ENCODE measurements at places on chromosomes 2 and 18. TPM values are rescaled to one million over a fixed set of nuclear protein-coding genes. Genes with fewer than 3 reads are reported as not detected.

DNA sequence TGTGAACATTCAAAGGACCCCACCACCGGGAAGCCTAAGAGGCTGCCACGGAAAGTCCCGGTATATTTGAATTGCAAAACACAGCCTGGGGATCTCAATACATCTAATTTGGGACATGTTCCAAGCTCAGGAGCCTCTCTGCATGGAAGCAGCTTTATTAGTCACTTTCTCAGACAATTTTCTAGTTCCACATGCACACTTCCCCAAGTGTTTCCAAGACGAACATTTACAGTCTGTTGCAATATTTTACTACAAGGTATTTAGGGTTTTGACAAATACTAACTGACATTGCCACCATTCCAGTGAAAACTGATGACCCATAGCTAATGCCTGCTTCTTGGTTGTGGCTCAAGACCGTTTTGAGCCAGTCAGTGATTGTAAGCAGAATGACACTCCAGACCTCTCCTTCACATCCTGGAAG lies 145.3 kb downstream of the NCKAP5 start:
- DNase-seq = peak; percentile 62

DNA sequence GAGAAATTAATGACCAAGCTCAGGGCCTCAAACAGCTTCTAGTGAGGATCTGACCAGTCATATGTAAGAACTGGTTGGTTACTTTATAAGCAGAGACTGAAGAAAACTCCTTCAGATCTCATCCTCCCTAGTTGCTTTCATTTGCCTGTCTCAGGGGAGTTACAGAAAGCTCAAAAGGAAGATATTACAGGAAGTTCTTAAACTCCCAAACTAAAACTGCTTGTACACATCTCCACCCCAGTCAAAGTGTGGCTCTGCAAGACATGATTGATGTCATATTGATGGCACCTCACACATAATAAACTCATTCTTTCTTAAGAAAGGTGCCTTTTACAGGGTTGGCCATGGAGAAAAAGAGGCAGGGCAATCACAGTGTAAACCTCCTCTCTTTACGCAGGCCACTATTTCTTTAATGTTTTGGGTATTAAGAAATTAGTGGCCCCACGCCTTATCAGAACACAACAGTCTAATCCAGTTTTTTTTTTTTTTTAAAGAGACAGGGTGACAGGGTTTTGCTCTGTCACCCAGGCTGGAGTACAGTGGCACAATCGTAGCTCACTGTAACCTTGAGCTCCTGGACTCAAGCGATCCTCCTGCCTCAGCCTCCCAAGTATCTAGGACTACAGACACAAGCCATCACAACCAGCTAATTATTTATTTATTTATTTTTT lies 62.6 kb upstream of the STK17B start:
- no peak for DNase-seq

DNA sequence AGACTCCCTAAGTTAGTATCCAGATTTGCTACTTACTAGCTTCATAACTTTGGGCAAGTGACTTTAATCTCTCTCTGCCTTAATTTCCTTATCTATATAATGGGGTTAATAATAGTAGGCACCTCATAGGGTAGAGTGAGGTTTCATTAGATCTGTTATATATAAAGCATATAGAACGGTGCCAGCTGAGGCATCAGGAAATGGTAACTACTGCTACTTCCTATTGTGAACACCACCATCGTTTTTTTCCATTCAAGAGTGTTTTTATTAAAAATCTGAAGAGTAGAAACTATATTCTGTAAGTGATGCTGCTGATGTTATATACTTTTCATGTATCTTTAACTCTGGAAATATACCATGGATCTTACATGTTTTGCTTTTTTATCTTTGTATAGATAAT lies 44.3 kb downstream of the MALT1 start:
- DNase-seq = no peak

DNA sequence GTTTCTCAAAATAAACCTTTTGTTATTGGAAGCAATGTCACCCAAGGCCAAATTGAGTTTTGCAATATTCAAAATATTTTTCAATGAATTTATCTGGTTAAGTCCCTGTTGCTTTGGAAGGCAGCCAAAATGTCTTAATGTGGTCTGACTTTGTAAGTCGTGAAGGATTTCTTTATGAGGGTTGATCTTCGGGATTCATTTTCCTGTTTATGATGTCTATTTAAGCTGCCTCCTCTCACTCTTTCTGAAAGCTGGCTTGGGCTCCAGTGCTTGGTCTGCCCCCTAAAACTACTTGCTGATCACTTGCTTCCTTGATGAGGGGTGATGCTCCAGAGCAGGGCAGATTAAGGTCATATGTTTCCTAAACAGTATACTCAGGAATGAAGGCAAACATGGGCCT lies 141.1 kb downstream of the ANTXR1 start:
- no peak for DNase-seq

- no peak for DNase-seq
Measured at GRCh38 chr2:233234264-233234663, 17.2 kb upstream of the ATG16L1 start.

- no peak for DNase-seq
Measured at GRCh38 chr18:44771572-44771955, 90.9 kb downstream of the SETBP1 start.

GRCh38 chr18:58983260-58984155 lies 118.8 kb downstream of the ZNF532 start:
- peak; percentile 45 for DNase-seq

DNA sequence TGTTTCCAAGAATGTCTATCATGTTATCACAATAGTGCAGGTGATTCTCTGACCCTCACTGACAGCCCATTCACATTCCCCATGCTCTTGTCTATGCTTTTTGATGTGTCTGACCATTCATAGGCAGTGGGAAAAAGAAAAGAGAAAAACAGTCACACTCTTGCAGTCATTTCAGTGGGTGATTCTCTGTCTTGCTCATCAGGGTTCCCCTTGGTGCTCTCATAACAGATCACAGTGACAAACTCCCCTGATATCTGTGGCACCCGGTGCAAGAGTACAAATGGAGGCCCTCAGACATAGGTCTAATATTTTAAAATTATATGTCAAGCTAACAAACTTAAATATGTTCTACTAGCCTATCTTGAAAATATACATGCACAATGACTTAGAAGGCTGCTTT lies 72.7 kb upstream of the PPP1CB start:
- no peak for DNase-seq

- no peak for DNase-seq
Measured at GRCh38 chr18:57579934-57580333, 6.6 kb downstream of the FECH start.

GRCh38 chr2:222033541-222033940 lies 265.3 kb downstream of the PAX3 start:
- DNase-seq = no peak

DNA sequence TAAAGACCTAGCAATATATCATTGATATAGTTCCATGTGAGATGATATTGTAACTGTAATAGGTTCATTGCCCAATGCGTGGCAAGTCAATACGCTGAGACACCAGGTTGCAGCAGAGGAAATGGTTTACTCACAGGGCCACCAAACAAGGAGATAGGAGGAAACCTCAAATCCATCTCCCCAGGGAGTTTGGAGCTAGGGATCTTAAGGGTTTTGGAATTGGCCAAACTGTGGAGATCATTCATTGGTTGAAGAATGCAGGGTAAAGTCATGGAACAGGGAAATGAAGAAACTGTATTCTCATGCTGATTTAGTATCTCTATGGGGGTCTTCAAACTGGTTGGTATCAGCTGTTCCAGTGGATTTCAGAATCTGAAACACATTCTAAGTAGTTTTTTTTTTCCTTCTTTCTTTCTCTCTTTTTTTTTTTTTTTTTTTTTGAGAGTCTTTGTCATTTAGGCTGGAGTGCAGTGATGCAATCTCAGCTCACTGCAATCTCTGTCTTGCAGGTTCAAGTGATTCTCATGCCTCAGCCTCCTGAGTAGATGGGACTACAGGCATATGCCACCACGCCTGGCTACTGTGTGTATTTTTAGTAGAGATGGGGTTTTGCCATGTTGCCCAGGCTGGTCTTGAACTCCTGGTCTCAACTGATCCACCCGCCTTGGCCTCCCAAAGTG lies 30.7 kb upstream of the PPM1B start:
- peak; percentile 62 for DNase-seq

DNA sequence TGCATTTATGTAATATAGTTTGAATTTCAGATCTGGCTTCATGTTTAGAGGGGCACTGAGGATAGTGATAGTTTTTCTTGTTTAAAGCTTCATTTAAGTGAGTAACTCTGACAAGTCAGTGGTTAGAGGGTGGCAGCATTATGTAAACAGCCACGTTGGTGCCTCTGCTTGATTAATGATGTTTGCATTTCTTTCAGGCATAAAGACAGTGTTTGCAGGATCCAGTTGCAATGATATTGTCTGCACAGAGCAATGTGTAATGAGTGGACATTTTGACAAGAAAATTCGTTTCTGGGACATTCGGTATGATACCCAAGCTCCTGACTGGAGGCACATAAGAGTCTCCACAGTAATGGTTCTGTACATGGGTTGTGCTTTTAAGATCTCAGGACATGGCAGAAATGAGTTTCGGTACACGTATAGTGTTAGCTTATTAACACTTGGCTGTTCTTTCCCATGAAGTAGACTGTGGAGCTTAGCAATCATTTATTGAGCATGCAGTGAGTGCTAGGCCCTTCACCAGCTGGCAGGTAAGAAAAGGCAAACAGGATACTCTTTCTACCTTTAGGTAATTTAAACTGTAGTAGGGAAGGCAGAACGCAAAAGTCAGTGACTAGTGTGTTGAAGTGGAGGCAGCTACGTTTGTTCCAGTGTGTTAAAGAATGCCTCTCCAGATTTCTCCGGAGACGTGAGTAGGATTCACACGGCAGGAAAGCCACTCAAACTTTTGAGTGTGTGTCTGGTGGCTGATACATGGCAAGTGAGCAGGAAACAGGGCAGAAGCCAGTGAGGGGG lies 17.4 kb upstream of the SAG start:
- DNase-seq = no peak

GRCh38 chr2:125085904-125086303 lies 1060.8 kb downstream of the CNTNAP5 start:
- no peak for DNase-seq

- no peak for DNase-seq
Measured at GRCh38 chr2:239662413-239663120, 261.7 kb upstream of the HDAC4 start.

- DNase-seq = no peak
Measured at GRCh38 chr2:172962824-172963223, 112.8 kb upstream of the MAP3K20 start.

- DNase-seq = no peak
Measured at GRCh38 chr2:144165599-144166250, 354.2 kb downstream of the ZEB2 start.

DNA sequence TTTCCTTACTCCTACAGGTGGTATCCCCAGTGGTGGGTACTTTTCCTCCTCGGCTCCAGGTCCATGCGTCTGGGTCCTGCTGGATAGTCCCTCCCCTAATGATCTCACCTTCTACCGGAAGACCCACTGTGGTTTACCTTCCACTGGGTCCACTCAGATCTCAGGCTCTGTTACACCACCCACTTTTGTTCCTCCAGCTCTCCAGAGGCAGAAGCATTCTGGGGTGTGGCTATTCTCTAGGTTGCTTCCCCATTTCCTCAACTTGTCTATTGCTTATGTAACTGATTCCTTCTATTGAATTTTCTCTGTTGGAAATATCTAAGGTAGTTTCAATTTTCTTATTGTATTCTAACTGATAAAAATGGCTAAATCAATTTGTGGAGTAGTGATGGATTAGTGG lies 87.6 kb upstream of the GALNT5 start:
- DNase-seq = no peak

DNA sequence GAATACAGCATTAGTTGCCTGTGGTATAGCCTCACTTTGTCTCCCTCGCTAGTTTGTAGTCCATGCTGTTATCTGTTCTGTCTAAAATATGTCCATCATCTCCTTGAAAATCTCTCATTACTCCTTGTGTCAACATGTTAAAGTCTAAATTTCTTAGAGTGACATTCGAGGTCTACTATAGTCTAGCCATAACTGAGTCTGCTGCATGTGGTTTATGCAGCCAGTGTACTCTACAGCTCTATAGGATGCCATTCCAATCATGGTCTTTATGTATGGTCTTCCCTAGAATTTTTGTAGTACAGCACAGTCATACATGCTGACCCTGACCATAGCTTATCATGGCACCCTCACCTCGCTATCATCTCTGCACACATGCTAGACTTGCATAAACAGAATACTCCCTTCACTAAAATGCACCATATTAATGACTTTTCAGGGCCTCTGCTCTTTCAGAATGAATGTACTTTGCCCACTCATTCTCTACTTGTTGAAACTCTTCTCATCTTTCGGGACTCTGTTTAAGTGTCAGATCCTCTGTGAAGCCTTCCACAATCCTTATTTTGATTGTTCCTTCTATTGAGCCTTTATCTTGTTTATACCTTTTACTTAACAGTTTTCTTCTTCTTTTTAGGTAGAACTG lies 12.8 kb downstream of the TANK start:
- no peak for DNase-seq

- DNase-seq = no peak
Measured at GRCh38 chr18:73666772-73667171, 480.9 kb downstream of the FBXO15 start.

DNA sequence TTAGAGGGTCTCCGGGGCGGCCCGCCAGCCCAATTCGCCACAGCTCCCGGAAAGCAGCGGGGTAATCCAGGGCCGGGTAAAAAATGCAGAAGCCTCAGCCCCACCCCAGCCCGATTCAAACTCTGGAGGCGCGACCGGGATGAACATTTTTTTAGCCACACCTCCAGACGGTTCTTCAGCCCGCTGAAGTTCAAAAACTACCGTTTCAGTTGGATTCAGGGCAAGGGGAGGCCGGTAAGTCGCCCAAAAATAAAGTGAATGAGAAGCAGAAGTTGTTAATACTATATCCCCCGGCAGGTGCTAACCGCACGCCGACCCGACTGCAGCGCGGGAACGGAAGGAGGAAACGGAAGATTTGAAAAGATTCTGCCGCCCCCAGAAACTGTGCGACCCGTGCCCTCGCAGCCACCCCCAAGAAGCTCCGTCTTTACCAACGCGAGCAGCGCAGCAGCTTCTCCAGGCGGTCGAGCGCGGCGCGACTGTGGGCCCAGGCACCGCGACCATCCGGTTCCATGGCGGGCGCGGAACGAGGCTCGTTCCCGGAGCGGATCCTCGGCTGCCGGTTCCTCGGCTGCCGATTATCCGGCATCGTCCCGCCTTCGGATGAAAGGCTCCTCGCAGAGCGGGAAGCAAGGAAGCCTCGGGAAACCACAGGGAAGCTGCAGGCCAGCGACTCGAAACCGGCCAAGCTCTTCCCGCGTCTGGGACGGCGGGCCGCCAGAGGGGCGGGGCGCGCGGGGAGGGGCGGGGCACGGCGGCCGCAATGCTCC lies at the start of gene BARD1:
Gene BARD1 (minus strand): TSS at position 703 of the 770 bp plus-strand sequence. CDS start 114 bp downstream, at position 589.
- peak; percentile 76 for DNase-seq

The LRATD1 gene
- 9.9 TPM for total RNA-seq

The NAT8 gene
- total RNA-seq = not detected

The MPP4 gene
- total RNA-seq = 0.11 TPM

The FZD7 gene
- 266 TPM for total RNA-seq

The CRYGD gene
- 2.2 TPM for total RNA-seq

The ACSL3 gene
- 59.5 TPM for total RNA-seq

The DOK1 gene
- 12.9 TPM for total RNA-seq

The B3GNT7 gene
- 33.2 TPM for total RNA-seq

The ATL2 gene
- total RNA-seq = 232 TPM

The HOXD3 gene
- not detected for total RNA-seq

The NRP2 gene
- 101 TPM for total RNA-seq

The CNDP2 gene
- 375 TPM for total RNA-seq

The KLHL29 gene
- total RNA-seq = 1.0 TPM

The MAB21L4 gene
- total RNA-seq = 0.20 TPM

Measured in endodermal cell (in vitro differentiated cells).